ENCODE measurements at places on chromosomes 6 and 20.

- DNase-seq = peak; percentile 12
Observed at GRCh38 chr6:161101517-161101916, 109.9 kb downstream of the MAP3K4 start.

- DNase-seq = no peak
Observed at GRCh38 chr20:39105551-39105950, 143.4 kb downstream of the DHX35 start.

DNA sequence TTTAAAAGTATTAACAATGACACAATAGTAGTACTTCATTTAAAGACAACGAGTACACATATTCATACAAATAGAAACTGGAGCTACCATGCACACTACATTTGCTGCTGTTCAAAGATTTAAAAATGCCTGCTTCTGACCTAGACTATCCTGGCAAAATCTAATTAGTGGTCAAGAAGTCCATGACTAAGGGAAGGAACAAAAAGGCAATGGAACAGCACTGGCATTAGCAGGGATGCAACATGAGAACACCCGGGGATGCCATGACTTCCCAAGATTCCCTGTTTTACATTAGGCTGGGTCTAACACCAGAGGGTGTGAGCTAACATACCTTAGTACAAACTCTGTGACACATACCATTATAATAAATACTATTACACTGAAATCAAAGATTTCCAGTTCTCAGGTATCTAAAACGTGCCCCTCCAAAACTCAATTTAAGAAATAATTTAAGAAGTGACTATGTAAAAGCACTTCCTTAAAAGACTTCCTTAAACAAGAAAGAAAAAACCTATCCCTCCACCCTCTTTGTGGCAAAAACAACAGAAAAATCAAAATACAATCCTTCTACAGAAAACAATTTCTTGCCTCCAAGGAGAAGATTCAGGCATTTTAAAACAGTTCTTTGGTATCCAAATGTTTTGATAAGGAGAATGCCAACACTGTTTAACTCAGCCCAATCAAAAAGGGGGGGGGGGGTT lies 25.5 kb downstream of the CHD6 start:
- DNase-seq = no peak

DNA sequence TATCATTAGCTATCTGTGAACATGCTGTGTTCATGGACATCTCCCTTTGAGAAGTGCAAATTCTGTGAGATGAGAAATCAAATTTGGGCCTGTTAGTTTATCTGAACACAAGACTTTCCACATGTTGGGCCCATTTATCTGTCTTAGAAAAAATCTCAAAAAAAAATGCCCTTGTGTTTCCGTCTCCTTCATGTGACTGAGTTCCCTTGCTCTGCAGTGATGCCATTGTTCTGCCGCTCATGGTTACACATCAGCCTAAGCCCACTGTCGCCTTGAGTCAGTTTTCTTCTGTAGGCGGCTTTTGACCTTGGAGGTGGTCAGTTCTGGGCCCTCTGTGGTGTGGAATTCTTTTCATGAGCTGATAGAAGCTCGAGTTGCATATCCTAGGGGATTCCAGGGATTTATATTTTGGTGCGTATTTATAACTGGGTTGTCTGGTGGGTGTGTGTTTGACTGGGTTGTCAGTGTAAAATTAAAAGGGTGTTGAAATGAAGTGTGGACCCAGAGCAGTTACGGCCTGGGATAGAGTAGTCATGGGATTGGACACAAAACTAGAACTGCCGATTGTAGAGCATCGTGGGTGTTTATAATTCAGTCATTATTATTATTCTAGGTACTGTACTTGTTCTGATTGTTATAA lies 156.7 kb downstream of the JARID2 start:
- no peak for DNase-seq

DNA sequence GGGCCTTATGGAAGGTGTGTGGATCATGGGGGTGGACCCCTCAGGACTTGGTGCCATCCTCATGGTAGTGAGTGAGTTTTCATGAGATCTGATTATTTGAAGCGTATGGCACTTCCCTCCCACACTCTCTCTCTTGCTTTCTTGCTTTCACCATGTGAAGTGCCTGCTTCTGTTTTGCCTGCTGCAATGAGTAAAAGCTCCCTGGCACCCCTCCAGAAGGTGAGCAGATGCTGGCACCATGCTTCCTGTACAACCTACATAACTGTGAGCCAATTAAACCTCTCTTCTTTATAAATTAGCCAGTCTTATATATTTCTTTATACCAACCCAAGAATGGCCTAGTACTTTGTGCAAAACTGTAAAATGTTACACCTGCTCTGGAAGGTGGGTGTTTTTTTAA lies 396.8 kb upstream of the HS3ST5 start:
- DNase-seq = no peak

DNA sequence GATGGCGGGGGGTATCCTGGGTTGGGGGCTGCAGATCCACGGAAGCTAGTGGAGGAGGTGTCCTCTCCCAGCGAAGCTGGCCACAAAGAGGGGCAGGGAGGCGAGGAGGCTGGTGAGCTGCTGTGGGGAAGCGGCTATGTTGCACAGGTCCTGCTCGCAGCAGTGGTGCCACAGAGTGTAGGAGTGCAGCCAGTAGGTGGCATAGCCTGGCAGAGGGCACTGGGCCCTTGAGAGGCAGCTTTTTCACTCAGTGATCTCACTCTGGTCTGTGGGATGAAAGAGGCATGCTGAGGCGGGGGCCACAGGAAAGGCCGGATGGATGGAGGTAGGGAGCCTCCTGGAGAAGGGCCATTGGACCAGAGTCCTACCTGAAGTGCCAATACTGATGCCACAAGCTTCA lies 2.9 kb upstream of the LY6G6D start:
- no peak for DNase-seq

DNA sequence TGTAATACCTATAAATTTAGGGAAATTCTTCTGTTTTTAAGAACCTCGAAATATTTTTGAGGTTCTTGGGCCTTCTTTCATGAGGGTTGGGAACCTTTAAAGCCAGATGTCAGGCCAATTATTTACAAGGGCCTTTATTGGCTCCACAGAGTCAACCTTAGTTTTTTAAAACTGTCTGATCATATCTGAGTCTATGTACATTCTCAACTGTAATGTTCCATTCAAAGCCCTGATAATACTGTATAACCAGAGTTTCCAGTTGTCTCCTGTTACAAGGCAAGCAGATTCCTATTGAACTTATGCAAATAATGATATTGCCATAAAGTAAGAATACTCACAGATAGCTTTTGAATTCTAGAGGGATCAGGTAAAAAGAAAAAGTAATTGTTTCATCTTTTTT lies 545.5 kb downstream of the EPM2A start:
- no peak for DNase-seq

GRCh38 chr20:3786126-3786484 lies 435 bp downstream of the CENPB start:
- DNase-seq = peak; percentile 70

DNA sequence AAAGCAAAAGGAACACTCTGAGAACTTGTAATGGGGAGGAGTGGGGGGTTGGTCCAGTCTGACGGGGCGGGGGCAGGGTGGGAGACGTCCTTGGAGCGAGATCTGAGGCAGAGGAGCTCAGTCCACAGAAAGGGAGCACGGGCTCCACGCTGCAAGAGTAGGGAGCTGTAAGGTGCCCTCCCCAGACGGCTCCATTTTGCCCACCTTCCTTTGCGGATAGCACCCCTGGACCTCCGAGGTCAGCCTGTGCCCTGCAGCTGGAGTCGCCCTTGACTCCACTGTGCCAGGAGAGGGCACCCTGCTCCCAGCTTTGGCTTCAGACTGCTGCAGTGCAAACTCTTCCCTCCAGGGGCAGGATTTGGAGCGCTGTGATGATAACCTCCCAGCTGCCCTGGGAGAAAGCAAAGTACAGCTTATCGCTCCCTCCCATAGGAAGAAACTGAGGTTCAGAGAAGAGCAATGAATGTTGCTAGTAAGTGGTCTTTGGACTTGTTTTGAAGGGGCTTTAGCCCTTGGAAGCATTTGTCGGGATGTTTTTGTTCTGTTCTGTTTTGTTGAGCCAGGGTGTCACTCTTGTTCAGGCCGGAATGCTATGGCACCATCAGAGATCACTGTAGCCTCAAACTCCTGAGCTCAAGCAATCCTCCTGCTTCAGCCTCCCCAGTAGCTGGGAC lies 9.5 kb upstream of the AHCY start:
- peak; percentile 87 for DNase-seq

- no peak for DNase-seq
Observed at GRCh38 chr20:43202100-43202499, 12.4 kb upstream of the PTPRT start.

DNA sequence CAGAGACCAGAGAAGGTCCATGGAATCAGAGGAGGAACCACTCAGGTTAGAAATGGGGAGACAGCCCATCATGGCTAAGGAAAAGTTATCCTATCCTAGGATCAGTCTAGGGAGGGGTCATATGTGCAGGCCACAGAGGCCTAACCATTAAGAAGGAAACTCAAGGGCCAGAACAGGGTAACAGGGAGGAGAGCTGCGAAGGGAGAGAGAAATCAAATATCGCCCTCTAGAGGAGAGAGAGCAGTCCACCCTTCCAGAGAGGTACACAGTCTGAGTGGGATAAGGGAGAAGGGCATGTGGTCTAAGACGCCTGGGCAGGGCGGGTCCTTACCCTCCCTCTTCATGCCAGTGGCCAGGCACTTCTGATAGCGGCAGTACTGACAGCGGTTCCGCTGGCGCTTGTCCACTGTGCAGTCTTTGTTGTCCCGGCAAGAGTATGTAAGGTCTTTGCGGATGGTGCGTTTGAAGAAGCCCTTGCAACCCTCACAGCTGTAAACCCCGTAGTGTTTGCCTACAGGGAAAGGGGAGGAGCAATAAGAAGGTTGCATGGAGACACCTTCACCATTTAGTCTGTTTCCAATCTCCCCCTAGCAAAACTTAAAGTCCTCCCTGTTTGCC lies 2.9 kb downstream of the RXRB start:
- DNase-seq = peak; percentile 79

GRCh38 chr6:106517706-106518105 lies 111.6 kb downstream of the RTN4IP1 start:
- DNase-seq = no peak

DNA sequence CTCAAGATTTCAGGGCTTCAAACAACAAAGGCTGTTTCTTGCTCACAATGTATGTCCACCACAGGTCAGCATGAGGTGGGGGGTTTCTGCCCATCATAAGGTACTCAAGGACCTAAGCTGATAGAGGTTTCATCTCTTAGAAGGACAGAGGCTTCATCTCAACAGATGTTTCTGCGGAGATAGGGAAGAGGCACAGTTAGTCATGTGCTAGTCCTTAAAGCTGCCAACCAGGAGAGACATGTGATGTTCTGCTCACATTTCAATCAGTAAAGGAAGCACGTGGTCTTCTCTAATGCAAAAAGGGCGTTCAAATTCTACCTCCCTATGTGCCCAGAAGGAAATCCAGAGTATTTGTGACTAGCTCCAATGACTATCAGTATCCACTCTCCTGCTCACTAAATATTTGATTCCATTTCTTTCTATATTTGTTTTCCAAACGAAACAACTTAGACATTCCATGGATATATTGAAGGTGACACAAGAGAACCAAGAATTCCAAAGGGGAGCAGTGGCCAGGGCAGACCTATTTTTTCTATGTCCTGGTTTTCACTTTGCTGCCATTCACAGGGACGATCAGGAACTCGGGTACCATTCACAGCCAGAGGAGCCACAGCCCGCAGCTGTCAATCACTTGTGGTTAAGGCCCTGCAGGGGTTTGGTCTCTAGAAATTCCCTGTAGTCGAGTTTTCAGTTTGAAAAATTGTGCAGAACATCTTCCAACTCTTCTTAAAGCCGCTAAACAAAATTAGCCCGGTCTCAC lies 173.2 kb upstream of the FOXA2 start:
- no peak for DNase-seq

GRCh38 chr6:91276315-91276714 lies 689.4 kb upstream of the MAP3K7 start:
- DNase-seq = no peak

DNA sequence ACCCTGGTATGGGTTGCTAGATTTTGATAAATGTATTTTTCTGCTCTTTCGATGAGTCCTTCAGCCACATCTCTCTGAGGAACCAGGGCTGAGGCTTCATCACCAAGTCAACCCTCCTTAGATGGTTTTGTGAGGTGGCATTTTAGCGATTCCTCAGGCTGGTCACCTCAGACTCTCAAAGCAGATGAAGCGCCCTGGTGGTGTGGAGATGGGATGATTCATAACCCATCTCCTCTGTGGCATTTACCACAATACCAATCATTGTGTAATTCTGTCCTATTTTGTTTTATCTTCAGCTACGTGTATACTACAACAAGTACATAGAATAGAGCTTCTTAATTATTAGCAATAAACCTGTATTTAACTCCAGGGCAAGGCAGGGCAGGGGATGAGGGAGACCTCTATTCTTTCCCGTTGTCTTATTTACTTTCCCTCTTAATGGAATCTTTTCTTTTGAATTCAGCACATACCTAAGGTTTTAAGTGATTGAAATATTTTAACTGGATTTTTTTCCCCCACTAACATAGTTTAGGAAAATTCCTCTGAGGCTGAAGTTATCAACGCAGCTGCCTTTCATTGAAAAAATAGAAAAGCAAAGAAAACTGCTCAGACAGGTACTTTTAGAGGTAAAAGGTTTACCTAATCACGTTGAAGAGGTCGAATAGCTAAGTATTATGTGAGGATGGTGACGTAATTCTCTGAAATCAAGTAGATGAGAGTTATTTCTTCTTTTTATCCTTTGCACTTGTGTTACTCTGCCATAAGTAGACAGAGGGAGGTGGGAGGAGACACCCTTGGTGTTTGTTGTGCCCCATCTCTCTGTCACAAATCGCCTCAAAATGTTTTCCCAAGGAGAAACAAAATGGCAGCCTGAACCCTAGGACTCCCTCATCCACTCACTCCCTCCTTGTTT lies 57.4 kb upstream of the EDN3 start:
- no peak for DNase-seq

- peak; percentile 90 for DNase-seq
Observed at GRCh38 chr6:142833054-142833453, 111.9 kb downstream of the HIVEP2 start.

GRCh38 chr6:124986164-124986563 lies 23.9 kb downstream of the RNF217 start:
- DNase-seq = no peak

GRCh38 chr6:126625019-126625418 lies 285.1 kb downstream of the CENPW start:
- peak; percentile 65 for DNase-seq

- no peak for DNase-seq
Observed at GRCh38 chr20:19260412-19261090, 48.1 kb downstream of the SLC24A3 start.

GRCh38 chr6:100171533-100172321 lies 177.7 kb upstream of the MCHR2 start:
- DNase-seq = no peak

- DNase-seq = peak; percentile 56
Observed at GRCh38 chr6:113893866-113894265, 36.7 kb downstream of the MARCKS start.

DNA sequence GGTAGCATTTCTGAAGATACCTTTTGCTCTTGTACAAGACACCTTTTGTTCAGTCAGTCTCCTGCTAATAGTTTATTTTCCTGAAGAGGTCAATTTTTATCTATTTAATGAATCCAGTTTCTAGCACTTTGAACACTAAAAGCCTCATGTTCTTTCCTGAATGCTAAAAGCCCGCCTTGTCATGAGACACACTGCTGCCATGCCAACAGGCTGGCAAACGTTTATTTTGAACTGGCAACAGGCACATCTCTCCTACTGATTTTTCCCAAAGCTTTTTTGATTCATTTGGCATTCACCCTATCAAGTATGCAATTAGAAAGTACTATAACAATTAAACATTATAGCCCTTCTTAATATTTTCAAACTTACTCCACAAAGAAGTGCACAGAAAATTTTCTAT lies 421.2 kb upstream of the EYS start:
- DNase-seq = no peak

Data from fibroblast of pulmonary artery (primary cell).